ENCODE measurements at places on chromosomes 5 and 9.

DNA sequence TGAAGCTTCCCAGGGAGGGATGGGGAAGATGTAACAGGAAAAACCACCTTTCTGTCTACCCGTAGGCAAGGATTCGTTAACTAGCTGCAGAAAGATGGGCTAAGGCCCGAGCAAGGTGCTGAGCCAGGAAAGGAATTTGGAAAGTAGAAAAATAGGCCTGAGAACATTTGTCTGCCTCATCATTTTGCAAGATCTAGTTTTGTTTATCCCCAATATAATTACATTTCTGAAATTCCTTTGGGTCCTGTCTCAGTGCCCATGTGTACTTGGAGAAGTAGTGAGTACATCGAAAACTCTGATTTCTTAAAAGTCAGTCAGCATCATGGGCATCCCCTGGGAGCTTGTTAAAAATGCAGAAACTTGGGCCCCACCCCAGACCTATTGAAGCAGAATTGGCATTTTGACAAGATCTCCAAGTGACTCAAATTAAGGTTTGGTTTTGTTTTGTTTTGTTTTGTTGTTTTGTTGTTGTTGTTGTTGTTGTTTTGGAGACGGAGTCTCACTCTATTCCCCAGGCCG is 52.1 kb upstream of the CEMIP2 start:
- DNase-seq, result peak; percentile 32

GRCh38 chr5:14435481-14435880 is 146.1 kb upstream of the OTULINL start:
- DNase-seq, result no peak

DNA sequence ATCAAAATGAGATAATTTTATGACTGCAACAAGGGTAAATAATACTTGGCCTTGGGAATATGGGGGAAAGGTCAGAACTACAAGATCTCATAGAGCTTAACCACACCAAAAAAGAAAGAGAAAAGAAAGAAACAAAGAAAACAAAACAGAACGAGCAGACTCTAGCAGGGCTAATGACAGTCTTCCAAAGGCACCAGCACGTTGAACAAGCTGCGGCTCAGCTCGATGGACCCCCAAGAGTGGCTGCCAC is 689 bp downstream of the AK3 start:
- no peak for DNase-seq

GRCh38 chr5:124707520-124707919 is 38.9 kb downstream of the ZNF608 start:
- DNase-seq, result no peak

GRCh38 chr5:167466992-167467391 is 824.5 kb upstream of the WWC1 start:
- DNase-seq, result no peak

- DNase-seq, result no peak
Measured at GRCh38 chr5:178332210-178332641, 99.6 kb upstream of the PHYKPL start.

- DNase-seq, result no peak
Measured at GRCh38 chr5:110376281-110376951, 350.1 kb downstream of the TMEM232 start.

DNA sequence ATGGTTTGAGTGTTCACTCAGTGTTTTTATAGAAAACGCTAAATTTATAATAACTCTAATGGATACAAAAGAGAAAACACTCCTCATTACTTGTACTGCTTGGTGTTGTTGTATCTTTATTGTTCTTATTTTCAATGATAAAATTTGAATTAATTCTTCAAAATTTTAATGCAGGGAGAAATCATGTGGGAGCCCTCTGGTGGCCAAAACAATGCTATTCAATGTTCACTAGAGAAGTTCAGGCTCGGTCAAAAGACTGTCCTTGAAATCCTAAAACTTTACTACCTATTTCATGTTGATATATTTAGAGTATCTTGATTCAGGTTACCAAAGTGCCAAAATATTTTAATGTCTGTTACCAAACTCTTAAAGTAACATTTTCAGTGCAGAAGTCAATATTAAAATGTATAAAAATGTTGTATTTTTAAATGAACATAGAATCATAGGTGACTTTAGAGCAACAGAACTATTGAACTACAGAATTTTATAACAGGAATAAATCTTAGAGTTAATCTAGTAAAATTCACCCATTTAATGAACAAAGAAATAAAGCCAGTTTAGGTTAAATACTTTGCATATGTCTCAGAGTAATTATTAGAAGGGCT is 1259.8 kb downstream of the PTPRD start:
- DNase-seq, result peak; percentile 45

DNA sequence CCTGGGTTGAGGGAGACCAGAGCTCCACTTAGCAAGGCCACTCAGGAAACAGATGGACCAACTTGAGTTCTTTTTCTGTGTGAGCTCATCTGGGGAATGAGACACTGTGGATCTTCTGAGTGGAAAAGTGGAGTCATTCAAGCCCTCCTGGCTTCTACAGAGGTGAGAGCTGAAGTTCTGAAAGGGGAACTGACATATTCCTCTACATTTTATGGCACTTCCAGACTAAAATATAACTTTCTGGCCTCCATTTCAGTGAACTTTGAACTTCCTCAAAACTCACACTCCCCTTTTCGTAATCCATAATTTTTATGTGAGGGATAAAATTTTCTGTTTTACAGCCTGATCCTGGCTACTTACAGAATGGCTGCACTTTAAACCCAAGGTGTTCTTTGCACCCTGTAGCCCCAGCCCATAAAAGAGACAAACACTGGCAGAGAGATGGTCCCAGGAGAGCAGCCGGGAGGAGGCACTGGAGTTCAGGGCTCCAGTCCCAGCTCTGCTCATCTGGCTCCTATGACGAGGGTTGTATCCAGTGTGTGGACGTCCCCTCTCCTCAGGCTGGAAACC is 10.8 kb downstream of the SPAAR start:
- DNase-seq, result no peak
